ENCODE measurements at places on chromosomes 2 and 18.

DNA sequence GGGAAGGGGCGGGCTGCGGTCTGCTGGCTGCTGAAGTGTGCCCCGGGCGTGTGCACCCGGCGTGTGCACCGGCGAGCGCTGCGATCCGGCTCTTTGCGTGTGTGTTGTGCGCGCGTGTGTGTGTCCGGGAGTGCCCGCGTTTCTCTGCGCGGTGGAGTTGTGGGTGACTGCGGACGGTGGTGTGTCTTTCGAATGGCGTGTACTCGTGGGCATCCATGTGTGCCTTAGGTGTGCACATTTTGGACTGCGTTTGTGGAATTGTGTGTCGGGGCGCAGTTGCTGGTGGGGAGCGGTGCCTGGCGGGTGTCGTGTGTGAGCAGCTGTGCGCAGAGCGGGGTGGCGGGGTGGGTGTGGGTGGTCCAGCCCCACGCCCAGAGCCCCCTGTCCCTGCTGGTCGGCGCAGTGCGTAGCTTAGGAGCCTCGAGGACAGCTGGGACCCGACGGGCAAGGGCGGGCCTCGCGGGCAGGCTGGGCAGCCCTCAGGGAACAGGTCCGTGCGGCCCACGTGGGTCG lies 533 bp downstream of the HPCAL1 start:
- DNase-seq, result no peak

- no peak for DNase-seq
Measured at GRCh38 chr2:200525551-200525881, 491 bp upstream of the SGO2 start.

- no peak for DNase-seq
Measured at GRCh38 chr2:7900593-7900992, 781.3 kb upstream of the ID2 start.

DNA sequence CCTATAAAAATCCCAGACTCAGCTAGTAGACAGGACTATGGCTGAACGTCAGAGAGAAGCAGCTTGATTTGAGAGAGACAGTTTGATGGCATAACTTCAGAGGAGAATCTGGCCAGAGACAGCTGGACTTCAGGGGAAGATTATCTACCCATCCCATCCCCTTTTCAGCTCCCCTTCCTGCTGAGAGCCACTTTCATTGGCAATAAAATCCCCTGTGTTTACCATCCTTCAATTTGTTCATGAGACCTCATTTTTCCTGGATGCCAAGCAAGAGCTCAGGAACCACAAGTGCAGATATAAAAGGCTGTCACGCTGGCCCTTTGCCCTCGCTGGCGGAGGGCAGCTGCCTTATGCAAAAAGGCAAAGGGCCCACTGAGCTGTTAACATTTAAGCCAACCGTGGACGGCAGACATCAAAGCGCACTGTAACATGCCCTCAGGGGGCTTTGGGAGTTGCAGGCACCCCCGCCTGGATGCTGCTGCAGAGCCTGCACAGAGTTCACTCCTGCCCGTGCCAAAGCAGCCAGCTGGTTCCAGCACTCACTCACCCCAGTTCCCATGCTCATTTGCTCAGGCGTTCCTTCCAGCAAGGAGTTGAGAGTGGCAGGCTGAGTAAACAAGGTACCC lies 164.3 kb upstream of the PGAP1 start:
- no peak for DNase-seq

- peak; percentile 25 for DNase-seq
Measured at GRCh38 chr2:174764280-174765255, at the start of gene CHRNA1. TSS of gene CHRNA1 (minus strand) at chr2:174764472. CDS start at chr2:174764394, 78 bp downstream.

GRCh38 chr2:144320491-144320890 lies 199.4 kb downstream of the ZEB2 start:
- DNase-seq, result no peak

DNA sequence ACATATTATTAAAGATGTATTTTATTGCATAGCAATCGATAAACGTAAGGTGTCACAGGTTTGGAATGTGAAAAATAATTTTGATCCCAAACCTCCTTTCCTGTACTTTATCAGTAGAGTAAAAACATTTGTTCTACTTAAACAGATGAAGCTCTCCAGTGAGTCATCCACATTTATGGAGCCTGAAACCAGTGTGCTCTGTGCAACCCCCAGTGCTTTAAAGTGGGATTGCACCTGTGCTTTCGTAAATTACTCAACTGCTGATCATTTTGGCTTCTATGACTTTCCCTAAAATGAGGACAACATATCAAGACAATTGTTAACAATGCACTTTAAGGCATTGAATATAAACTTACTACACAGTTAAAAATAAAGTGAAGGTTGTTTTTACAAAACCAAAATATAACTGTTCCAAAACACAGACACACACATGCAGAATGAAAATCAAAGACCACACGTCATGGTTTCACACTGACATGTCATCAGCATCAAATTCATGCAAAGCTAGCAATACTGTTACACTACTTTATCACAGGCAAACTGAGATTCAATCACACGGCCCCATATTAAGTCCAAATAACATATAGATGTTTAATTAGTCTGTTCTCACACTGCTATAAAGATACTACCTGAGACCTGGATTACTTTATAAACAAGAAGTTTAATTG lies 9.7 kb downstream of the TMEM18 start:
- DNase-seq, result peak; percentile 10

DNA sequence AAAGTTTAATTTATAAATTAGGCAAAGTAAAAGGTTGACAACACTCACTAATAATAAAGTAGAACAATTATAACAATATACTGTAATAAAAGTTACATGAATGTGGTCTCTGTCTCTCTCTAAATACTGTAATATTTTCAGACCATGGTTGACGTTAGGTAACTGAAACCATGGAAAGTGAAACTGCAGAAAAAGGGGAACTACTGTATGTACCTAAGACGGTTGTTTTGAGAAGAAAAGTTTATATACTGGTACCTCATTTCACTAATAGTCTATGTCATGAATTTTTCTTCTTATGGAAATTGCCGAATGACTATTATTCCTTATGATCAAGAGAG lies 166.7 kb upstream of the ZNF521 start:
- no peak for DNase-seq

DNA sequence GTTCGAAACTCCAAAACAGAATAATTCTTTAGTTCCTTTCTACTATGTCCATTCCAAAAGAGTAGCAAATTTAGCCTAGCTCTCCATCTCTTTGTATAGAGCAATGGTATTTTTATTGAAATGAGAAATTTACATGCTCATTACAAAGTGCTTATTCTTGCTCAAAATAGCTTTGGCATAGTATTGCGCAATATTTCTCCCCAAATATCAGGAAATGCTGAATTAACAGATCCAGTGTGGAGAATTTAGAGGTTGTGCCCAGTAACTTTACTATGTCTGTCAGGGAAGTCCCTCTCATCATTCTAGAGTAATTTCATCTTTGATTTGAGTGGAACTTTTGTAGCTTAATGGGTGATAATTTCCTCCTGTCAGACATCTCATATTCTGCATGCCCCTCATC lies 425.9 kb upstream of the PIK3C3 start:
- no peak for DNase-seq

DNA sequence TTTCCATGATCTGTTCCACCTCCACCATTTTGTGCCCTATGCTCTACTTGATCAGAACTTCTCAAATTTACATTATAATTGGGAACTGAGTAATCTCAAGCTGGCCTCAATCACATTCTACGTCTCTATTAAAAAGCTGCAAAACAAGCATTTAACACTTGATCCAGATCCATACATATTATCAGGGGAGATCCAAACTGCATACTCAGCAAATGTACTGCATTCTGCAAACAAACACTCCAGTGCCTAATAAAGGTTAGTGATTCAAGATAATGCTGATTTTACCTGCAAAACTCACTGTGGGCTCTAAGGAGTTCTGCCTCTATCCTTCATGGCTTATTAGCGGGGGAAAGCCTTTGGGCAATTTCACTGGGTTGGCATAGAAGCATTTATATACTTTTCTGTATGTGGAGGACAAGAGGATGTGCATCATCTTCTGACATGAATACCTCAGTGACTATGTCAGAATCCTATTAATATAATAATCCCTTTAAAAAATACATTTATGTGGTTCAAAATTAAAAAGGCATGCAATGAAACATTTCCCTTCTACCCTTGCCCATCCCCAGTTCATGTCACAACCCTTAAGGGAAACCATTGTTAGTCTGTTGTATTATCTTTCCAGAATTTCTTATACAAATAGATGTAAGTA lies 40.2 kb downstream of the GALNT14 start:
- DNase-seq, result no peak

- DNase-seq, result no peak
Measured at GRCh38 chr18:79637921-79638909, 41.4 kb upstream of the CTDP1 start.

DNA sequence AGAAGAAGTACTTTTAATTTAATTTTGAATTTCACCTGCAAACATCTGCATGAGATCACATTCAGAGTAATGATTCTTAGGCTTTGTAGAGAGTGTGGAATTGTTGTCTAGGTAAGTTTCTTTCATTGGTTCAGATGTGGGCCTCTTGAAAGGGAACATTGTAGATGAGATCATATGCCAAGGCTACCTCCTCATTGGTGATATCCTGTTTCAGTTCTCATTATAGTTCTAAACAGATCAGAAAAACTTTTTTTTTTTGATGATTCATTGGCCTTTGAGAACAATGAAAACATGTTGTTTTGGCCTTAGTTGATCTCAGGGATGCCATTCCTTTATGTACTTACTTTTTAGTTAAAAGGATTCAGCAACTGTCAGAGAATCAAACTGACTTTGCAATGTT lies 44.5 kb downstream of the EML6 start:
- no peak for DNase-seq

GRCh38 chr2:225616848-225617247 lies 217.3 kb downstream of the NYAP2 start:
- no peak for DNase-seq

- DNase-seq, result no peak
Measured at GRCh38 chr2:232465061-232465460, 9.1 kb downstream of the ALPI start.

DNA sequence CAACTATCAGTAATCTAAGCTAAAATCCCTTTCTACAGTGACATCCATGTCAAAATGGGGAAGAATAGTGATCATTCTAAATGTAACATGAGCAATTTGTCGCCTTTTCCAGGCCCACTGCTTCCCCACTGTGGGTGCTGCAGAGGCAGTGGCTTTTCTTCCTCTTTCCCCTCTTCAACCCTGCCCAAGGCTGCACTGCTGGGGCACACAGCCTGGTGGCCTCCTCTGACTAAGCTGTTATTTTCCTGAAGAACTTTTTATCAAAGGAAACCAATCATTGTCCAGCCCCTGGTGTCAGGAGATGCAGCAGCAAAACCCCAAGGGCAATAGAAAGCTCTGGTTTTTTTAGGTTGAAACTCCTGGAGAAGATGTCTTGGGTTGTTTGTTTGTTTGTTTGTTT lies 117.6 kb upstream of the KLF7 start:
- no peak for DNase-seq

GRCh38 chr2:200922439-200922838 lies 33.3 kb downstream of the NIF3L1 start:
- DNase-seq, result no peak

DNA sequence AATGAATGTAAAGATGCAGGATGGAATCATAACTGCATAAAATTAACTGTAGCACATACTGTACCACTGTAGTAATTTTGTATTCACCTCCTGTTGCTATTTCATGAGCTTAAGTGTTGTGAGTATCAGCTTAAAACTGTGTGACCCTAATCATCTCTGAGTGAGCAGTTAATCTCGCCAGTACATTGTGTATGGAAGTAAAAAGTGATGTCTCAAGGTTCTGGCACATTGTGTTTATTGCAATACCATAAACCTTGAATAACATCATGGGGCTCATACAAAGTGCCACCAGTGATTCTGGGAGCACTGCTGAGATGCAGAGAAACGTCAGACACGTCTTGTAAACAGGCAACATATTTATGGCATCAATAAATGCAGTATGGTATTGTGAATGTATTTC lies 124.5 kb downstream of the PMAIP1 start:
- no peak for DNase-seq

DNA sequence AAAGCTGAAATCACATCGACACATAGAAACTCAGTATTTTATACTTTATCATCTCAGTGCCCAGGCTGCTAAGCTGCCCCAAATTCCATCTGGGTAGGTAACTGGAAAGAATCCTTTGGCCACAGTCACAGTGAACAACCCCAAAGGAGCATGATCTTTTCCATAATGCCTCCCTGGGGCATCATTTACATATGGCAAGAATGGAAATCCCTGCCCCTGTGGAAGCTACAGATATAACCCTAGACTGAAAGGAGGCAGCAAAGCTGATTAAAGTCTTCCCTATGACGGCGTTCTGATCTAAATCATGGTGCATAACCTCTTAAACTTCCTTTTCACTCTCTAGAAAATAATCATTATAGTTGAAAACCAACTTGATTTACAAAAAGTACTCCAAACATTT lies 41.5 kb downstream of the MAP3K19 start:
- no peak for DNase-seq

DNA sequence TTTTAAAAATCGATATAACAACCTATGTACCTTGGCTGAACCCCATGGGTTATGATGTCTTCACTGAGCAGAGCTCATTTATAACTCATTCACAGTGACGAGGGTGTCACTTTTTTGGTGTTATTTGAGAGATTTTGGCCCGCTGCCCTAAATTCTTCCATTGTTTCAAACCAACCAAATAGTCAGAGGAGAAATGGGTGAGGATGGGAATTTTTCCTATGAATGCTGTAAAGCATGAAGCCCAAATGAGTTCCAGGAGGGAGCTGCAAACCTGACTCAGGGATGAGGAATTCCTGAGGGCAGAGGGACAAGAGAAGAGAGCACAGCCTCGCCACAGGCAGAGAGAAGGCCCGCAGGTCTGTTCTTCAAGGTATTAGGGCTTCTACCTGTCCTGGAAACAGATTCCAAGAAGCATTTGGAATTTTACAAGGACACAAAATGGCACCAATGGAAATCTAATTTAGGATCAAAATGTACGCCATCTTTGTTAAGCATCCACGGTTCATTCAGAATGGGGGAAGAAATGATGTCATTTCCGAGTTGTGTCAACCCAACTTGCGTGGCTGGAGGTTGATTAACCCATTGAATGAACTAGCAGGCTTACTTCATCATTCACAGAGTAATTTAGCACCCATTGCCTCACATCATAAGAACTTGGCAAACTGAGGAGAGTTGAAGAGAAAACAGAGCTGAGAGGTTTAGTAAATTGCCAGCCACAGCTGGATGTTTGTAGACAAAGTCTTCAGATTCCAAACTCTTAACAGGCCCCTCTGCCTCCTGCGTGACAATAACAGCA lies 133.5 kb downstream of the LAMA3 start:
- no peak for DNase-seq

DNA sequence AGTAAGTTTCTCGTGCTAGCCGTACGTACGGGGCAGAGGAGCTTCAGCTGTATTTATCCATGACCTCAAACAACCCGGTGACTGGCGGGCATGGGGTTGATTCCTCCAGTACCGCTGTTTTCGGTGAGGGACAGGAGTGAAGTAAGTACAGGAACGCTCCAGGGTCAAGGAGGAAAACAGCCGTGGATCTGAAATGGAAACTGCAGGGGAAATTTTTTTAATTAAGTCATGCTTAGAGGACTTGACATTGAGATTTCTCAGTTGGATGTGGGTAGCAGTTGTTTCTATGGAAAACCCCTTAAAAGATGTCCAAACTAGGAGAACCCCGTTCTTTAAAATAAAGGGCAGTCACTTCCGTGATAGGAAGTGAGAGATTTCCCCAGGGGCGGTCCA lies 1.2 kb downstream of the RAB12 start:
- no peak for DNase-seq

GRCh38 chr2:188976545-188977268 lies 2.5 kb downstream of the COL3A1 start:
- DNase-seq, result no peak

Data from NCI-H2029 (cell line).